HuH-7 (cell line): ENCODE measurements at places on chromosomes 3 and 15.

DNA sequence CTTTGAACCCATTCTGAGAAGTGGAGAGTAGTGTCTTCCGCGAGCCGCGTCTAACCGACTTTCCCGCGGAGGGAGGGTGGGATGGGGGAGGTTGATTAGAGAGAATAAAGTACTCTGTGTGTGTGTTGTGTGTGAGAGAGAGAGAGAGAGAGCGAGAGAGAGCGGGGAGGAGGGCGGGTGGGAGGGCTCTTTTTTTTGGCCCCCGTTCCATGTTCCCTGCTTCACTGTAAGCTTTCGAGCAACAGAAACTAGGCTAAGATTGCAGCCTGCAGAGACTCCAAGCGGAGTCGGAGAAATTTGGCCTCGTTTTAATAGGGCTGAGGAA, 1.6 kb upstream of the MEIS2 start:
- DNase-seq = no peak

GRCh38 chr3:194205675-194206133, 69.8 kb downstream of the HES1 start:
- peak; percentile 41 for DNase-seq

DNA sequence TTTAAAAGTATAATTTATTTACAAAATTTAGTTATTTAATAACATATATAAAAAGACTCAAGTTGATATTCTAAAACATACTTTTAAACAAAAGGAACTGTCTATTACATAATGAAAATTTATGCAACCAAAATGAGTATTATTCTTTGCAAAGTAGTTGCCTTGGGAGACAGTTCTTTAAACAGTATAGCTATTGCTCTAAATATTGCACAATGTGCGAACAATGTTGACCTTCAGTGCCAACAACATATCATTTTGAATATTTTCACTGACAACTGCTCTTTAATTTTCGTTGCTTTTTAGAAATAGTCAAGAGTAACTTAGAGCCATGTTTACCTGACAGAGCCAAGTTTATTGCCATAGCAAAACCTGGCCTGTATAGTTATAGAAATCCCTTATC, 124.9 kb downstream of the ZBTB20 start:
- no peak for DNase-seq

GRCh38 chr3:137249311-137249940, 291.6 kb downstream of the IL20RB start:
- no peak for DNase-seq

GRCh38 chr3:127197300-127198189, 4.6 kb downstream of the PRR23E start:
- DNase-seq = no peak

GRCh38 chr3:142857056-142857455, 31.8 kb downstream of the PCOLCE2 start:
- peak; percentile 13 for DNase-seq

DNA sequence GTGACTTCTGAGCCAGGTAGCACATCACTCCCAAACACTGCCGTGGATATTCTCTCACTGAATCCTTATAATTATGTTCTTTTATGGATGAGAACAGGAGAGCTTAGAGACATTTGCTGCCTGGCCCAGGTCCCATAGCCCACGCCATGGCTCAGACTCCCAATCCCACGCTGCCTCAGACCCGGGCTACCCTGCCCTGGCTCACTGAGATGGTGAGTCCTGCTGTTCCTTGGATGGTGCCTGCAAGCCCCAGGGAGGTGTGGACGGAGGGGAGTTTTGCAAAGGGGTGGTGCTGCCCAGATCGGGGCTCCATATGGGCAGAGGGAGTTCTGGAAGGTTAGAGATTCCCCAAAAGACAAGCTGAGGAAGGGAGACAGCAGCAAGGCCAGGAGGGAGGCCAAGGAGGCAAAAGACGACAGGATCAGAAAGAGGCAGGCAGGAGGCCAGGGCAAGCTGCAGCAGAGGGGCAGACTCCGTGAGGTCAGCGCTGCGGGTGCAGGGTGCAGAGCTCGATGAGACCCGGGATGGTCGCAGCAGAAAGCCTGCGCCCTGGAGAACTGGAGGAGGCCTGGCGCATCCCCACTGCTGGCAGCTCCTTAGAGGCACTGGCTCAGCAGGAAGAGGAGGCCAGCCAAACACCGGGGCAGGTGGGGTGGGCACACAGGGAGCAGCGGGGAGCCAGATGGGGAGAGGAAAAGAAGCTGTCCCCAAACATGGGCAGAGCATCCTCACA, 95.7 kb upstream of the ALDH1A3 start:
- no peak for DNase-seq

- DNase-seq = no peak
These were observed 36.8 kb upstream of the SCAANT1 start for GRCh38 chr3:63949005-63949404.

DNA sequence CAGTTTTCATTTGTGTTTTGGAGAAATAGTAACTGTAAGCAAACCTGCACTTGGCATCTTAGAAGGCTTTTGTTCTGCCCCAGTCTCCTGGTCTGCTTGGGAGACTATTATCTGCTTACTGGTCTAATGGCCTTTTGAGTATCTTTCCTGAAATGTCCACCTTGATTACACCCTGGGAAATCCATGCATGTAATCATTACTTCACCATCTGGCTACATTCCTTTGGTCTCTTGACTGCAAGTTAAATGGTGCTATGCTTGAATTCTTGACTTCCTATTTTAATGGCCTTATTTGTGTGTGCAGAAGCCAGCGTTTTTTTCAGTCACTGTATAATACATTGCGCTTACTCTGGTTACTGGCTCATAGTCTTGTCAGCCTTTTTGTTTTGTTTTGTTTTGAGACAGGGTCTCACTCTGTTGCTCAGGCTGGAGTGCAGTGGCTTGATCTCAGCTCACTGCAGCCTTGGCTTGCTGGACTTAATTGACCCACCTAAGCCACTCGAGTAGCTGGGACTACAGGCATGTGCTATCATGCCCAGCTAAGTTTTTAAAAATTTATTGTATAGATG, 30.0 kb downstream of the CHD2 start:
- DNase-seq = no peak

- no peak for DNase-seq
These were observed 109.2 kb downstream of the ASB7 start for GRCh38 chr15:100711516-100712021.

DNA sequence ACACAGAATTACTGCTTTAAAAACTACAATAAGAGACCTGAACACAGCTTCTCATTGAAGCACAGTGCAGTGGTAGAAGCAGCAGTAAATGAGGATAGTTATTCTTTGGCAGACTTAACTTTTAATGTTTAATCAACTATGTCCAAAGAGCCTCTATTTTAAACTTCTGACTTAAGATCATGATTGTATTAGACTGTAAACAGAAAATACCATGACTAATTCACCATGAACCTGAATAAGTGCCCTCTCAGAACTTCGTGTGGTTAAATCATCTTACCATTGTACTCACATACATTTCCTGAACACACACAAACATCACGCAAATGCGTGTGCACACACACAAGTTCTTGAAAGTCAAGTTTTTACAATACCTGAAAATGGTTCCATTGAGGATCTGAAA, 13.9 kb downstream of the CEP152 start:
- no peak for DNase-seq

DNA sequence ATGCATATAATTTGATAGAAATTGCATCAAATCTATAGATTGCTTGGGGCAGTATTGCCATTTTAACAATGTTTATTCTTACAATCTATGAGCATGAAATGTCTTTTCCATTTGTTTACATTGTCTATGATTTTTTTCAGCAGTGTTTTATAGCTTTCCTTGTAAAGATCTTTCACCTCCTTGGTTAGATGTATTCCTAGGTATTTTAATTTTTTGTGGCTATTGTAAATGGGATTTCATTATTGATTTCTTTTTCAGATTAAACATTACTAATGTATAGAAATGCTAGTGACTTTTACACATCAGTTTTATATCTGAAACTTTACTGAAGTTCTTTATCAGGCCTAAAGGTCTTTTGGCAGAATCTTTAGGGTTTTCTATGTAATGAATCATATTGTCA, 237.6 kb upstream of the STAC start:
- no peak for DNase-seq

DNA sequence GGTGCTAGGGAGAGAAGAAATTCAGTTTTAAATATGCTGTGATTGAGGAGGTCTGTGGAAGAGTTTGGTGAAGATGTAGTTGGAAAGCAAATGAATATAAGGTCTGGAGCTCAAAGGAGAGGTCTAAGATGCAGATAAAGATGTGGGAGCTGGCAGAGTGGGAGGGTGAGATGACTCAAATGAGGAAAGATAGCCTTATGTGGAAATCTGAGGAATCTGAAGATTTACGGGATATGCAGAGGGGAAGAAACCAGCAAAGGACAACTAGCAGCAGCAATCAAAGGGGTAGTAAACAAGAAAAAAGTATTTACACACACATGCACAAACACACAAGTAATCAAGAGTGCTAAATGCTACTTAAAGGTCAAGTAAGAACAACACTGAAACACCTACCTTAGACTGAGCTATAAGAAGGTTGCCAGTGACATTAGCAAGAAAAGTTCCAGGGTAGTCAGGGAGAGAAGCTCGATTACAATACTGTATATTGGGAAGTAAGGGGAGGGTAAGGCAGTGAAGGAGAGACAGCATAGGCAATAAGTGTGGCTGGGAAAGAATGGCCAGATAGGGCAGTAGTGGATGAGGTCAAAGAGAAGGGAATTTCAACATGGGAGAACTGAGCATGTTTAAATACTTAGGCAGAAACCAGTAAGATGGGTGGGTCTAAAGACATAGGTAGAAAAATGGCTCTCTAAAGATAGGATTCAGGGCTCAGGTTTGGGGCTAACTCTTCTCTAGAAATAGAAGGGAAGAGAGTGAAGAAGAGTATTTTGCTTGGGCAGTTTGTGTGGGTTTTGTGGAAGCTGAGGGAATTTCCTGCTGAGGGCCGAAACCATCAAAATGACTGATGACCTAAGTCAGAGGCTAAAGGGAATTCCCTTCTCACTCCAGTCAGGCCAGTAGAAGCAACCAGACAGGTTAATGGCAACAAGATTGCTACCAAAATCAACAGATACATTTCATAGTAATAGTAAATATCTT, 8.9 kb downstream of the CMTM6 start:
- DNase-seq = no peak

DNA sequence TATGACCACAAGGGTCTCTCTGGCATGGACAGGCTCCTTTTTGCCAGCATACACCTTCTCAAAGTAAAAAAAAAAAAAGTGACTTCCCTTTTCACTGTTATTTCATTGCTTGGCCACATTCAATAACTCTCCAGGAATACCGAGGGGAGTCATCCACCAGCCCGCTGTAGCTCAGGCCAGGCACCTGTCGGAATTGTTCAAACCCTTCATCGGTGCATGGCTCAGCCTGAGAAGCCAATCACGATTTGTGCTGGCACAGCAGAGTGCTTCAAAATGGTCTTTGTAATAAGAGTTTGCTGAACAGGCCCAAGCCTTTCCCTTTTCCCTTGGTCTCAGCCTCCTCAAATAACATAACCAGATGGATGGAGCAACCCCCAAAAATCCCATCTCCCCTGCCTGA, 145.4 kb downstream of the PDZRN3 start:
- no peak for DNase-seq

DNA sequence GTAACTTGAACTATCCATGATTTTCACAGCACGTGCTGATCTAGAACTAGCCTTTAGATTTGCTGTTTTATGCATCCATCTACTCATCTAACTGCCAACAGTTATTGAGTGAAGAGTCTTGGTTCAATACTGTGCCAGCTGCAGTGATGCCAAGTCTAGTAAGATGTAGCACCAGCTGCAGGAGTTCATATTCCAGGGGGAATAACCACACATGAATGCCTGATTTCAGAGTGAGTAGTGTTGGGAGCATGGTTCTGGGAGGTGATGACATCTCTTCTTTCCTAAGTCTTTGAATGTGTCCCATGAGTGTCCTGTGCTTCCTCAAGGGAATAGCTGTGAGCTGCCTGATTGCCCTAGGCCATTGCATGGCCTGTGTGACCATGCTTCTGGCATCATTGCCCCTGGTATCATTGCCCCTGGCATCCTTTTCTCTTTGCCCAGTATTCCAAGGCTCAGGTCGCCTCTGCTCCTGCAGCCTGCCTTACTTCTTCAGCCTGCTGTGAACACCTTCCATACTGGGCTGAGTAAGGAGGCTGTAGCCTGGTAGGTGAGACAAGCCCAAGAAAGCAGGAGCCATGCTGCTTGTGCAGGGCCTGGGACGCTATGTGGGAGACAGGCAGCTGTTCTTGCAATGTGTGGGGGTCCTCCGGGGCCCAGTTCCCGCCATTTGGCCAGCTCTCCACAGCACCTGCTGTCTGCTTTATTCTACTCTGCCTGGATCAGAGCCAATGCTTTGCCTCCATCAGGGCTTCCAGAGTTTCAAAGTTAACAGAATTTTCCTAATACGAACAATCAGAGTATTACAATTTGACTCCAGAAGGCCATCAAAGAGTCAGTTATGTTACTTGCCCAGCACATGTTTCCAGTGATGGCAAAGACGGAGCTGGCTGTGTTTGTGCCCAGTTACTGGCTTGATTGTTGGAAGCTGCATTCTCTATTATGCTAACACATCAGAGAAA, 73.2 kb downstream of the CLSTN2 start:
- no peak for DNase-seq

GRCh38 chr15:55628369-55628730, 40.2 kb upstream of the PYGO1 start:
- no peak for DNase-seq

DNA sequence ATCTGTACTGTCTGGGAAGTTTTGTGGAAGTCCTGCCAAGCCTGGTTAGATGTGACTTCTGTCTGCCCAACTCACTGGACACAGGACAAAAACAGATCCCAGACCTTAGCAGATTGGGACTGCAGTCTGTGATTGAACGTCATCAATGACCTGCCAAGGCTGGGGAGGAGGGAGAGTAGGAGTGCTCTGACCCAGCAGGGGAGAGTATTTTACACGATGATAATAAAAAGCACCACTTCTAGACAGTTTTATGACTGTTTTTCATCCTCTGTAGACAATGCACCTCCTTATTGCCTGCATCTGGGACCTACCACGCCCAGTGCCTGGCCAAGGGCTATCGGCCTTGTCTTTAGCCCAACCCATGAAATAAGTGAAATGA, 102.3 kb upstream of the NR2E3 start:
- DNase-seq = no peak

DNA sequence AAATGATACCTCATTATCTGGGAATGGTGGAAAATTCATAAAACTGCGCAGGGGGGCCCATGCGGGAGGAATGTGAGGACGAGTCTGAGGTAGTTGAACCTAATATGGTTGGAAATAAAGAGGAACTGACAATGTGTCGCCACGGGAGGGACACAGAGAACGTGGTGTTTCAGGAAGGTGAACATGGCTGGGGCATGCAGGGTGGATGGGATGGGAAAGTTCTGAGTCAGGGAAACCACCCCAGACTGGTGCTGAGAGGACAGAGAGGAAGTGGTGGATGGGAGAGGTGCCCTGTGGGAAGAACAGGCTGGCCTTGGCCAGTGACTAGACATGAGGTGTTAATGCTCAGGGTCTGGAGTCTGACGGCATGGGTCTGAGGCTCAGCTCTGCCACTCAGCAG, 137.1 kb upstream of the WNT5A start:
- no peak for DNase-seq

- DNase-seq = no peak
These were observed 267.7 kb downstream of the CHL1 start for GRCh38 chr3:464255-464654.

DNA sequence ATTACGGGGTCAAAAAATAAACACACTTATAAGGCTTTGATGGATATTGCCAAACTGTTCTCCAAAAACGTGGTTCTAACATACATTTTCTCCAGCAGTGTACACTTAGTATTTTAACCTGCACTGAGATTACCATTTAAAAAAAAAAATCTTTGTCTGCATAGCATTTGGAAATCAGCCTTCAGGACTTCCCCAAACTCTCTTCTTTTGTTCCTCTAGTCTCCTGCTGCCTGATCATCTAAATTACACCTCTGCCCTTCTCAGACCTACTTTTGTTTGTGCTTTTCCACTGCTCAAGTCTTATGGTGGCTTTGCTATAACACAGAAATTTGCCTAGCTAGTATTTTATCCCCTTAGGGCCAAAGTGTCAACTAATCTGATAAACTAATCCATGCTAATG, 3.8 kb downstream of the NCEH1 start:
- DNase-seq = no peak
